Posterior cingulate gyrus (tissue), 11 donors: ENCODE measurements at places on chromosomes 2 and 18.

DNA sequence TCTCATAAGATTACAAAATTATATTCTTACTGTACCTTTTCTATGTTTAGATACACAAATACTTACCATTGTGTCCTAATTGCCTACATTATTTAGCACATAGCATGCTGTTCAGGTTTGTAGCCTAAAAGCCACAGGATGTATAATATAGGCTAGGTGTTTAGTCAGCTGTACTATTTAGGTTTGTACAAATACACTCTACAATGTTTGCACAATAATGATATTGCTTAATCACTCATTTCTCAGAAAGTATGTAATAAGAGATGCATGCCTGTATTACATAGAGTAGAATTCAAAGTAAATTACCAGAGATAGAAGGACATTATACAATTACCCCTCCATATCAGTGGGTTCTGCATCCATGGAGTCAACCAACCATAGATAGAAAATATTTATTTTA, 201.1 kb upstream of the COL3A1 start:
- no peak for DNase-seq

GRCh38 chr2:16882706-16883105, 217.1 kb upstream of the CYRIA start:
- DNase-seq, result no peak

- no peak for DNase-seq
Observed at GRCh38 chr2:118942031-118942430, at the start of gene MARCO. Gene MARCO (plus strand): TSS chr2:118942194. CDS start chr2:118942301, 107 bp downstream.

- no peak for DNase-seq
Observed at GRCh38 chr2:29247336-29247914, 132.2 kb downstream of the CLIP4 start.

GRCh38 chr2:76326636-76327035, 615.9 kb upstream of the GCFC2 start:
- no peak for DNase-seq

DNA sequence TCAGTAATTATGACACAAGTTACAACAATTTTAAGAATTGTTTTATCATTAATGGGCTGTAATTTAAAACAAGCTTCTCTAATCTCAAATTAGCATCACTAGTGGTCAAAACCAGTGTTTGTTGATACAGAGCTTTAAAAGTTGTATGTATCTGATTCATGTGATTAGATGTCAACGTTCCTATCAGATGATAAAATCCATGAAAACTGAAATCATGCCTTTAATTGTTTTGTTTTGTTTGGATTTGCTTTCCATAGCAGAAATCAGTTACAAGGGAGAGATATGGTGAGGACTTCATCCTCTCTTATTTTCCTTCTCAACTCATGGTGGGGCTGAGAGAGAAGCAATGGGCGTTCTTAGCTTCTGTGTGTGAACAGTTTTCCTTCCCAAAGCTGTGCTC, 469.6 kb downstream of the PID1 start:
- DNase-seq, result no peak

GRCh38 chr18:54647176-54647575, 56.1 kb downstream of the DYNAP start:
- DNase-seq, result no peak

- DNase-seq, result no peak
Observed at GRCh38 chr2:70962885-70963878, 15.2 kb upstream of the ANKRD53 start.

GRCh38 chr2:69483024-69483423, 45.8 kb upstream of the NFU1 start:
- DNase-seq, result no peak

- DNase-seq, result peak; percentile 75
Observed at GRCh38 chr2:173747035-173747434, 218.1 kb downstream of the SP3 start.

- no peak for DNase-seq
Observed at GRCh38 chr18:3541549-3542386, 91.8 kb downstream of the TGIF1 start.

DNA sequence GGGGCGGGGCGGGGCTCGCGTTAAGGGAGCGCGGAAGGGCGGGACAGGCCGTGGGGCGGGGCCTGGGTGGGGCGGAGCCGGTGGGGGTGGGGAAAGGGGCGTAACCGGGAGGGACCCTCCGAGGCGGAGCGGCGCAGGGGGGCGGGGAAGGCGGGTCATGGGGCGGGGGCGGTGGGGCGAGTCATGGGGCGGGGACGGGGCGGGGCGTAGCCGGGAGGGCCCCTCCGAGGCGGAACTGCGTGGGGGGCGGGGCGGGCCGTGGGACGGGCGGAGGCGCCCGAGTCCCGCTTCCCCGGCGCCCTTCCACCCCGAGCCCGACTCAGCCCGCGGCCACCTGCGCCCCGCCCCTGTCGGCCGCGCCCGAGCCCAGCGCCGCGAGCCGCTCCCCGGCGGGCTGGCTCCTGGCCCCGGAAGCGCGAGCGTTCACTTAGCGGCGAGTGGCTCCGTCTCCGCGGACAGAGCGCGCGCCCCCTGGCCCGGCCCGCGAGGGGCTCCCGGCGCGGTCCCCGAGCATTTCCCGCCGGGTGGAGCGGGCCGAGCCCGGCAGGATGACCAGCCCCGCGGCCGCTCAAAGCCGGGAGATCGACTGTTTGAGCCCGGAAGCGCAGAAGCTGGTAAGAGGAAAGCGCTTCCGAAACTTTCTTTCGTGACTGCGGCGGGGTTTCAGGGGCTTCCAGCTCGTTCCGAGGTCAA, 64.7 kb downstream of the LRRFIP1 start:
- peak; percentile 74 for DNase-seq

DNA sequence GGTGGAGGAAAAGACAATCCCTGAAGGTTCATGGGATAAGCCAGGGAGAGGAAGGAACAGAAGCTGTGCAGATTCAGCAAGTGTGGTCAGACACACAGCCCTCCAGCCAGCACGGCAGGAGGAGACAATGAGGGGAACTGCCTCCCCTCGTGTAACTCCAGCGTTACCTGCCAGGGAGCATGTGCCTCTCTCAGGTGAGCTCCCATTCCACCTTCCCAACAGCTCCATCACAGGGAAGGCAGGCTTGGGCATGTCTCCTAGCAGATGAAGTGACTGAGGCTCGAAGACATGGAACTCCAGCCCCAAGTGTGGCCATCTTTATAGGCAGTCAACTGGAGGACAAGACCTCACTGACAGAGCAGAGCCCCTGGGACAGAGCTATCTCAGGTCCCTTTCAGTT, 47.4 kb downstream of the ZBTB7C start:
- no peak for DNase-seq

- no peak for DNase-seq
Observed at GRCh38 chr2:164831887-164832286, 9.7 kb downstream of the COBLL1 start.

DNA sequence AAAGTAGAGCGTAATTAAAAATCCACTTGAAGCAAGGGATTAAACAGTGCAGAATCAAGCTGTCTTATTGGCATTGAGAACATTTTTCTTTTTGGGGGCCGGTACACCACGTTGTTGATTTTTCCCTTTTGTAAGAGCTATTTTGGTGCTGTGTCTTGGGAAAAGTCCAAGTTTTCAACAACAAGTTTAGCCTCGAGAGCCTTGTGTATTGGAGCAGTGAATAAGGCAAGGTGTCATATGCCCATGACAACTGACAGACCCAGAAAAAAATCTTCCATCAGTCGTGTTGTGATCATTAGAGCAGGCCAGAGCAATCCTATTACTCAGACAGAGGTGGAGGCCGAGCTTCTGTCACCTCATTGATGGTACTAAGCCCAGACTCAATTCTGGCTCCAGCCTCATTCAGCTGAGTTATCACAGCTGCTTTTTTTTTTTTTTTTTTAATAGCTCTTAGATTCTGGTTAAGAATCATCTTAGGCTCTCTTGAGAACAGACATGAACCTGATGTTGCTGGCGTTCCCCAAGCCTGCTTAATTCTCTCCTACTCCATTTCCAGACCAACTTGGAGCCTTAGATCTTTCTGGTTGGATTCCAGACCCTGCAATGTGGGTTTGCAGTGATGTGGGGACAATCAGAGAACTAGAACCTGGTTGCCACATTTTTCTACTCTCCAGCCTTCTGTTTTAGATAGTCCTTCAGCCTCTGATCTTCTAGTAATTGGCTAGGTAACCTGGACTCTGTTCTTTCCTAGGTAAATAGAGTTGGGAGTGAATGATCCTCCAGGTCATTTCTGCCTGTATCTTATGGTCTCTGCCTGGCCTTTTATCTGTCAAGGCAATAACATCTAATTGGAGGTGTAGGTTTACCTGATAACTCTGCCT, 43.1 kb downstream of the MOGAT1 start:
- DNase-seq, result no peak

DNA sequence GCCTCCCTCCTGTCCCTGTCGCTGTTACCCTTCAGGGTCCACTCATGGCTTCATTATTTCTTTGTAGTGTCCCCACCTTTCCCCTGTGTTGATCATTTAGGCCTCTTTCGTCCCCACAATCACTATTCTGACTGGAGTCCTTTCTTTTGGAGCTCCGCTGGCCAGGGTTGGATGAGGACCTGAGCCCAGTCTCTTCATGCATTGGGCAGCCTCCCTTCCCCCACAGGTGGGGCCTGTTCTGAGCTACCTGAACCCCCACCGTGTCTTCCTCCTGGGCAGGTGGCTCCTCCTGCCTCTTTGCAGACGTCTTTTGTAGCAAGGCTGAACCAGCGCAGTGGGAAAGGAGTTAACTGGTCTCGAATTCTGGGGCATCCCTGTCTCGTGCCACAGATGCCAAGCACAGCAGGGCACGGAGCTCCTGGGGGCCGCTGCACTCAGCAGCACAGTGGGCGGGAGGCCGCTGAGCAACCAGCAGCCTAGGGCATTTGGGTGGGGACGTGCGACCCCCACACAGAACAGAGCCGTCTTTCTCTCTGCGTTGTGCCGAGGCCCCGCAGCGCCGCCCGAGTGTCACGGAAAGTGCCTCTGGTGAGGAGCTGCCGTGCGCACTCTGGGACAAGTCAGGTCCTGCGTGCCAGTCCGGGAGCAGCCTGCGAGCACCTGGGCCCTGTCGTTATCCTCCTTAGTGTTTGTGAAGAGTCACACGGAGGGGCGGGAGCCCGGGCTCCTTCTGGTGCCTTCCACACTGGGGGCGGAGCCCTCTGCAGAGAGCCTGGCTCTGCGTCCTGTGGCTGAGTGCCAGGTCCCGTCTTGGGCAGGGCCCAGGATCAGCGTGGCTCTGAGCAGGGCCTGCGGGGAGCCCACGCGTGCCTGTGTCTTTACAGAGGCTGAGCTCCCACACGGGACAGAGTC, 130.1 kb downstream of the NFATC1 start:
- no peak for DNase-seq

DNA sequence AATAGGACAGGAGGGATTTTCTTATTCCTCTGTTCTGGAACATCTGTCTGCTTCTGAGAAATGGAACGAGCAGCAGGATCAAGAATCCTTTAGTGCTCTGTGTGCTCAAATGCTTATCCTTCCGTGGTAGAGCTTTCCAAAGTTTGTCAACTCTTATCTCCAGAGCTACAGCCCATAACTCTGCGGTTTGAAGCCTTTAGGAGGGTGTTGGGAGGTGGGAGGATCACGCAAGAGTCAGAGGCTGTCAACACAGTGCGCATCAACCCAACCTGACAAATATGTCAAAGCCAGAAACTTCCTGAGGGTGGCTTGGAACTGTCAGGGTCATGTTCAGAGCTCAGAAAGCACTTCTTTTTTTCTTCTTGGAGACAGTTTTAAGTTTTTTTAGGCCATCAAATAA, 95.9 kb downstream of the CRIM1 start:
- no peak for DNase-seq

GRCh38 chr2:113116100-113116958, 11.1 kb upstream of the IL1RN start:
- DNase-seq, result no peak

- DNase-seq, result no peak
Observed at GRCh38 chr2:128438091-128438490, 119.4 kb upstream of the HS6ST1 start.

- no peak for DNase-seq
Observed at GRCh38 chr2:197883354-197884032, 79.1 kb downstream of the PLCL1 start.

DNA sequence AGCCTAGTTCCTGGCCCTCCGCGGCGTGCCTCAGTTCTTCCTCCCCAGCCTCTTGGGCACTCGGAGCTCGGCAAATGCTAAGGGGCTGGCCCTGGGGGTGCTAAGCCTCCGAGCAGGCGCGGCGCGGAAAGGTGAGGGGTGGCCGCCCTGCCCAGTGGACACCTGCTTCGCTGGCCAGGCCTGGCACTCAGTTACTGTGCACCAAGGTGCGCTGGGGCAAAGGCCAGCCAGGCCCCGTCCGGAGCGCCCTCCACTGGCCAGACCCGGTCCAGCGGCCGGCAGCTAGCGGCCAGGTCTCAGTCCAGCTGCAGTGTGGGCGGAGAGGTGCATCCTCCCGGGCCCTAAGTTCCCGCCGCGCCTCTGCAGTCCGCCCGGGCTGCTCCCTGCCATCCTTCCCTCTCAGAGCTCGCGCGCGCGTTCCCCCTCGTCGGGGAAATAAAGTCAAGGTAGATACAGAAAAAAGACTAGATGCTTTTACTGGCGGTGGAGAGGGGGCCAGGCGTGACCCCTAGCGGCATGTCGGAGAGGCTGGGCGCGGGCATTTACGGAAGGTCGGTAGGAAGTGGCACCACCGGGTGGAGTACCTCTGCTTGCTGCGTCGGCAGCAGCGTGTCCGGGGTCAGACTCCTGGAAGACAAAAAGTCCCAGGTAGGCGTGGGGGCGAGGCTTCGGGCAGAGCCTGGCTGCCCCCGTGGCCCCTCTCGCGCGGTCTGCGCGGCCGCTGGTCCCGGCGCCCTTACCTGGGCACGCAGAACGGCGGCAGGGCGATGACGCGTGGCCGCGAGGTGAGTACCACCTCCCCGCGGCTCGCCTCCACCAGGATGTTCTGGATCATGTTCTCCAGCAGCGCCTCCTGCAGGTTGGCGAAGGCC, 9.4 kb upstream of the CRYBA2 start:
- no peak for DNase-seq

- DNase-seq, result no peak
Observed at GRCh38 chr2:7992612-7993602, 688.9 kb upstream of the ID2 start.

- peak; percentile 95 for DNase-seq
Observed at GRCh38 chr2:134917888-134918525, 615 bp upstream of the CCNT2 start.

GRCh38 chr2:148674063-148675020, 29.8 kb downstream of the EPC2 start:
- no peak for DNase-seq

- no peak for DNase-seq
Observed at GRCh38 chr2:12240206-12240605, 476.5 kb upstream of the TRIB2 start.

- DNase-seq, result peak; percentile 58
Observed at GRCh38 chr18:74541703-74542555, 7.6 kb downstream of the CNDP1 start.

DNA sequence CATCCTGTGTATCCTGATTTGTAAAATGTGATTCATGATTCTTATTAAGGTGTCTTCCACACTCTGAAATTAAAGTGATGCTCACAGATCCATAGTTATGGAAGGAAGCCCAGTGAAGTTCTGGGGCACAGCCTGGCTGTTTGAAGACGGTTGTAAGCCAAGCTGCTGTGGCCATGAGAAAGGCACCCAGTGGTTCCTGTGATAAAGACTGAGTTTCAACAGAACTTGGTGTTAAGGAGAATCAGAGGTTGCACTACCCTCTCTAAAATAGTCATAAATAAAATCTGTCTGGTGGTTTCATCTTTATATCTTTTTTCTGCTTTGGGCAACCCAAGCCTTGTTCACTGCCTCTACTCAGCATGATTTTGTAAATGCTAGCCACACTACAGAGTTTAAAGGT, 32.2 kb upstream of the SPOPL start:
- no peak for DNase-seq
